ENCODE measurements at places on chromosomes 3 and 15. TPM values are rescaled to one million over a fixed set of nuclear protein-coding genes. Genes with fewer than 3 reads are reported as not detected.

DNA sequence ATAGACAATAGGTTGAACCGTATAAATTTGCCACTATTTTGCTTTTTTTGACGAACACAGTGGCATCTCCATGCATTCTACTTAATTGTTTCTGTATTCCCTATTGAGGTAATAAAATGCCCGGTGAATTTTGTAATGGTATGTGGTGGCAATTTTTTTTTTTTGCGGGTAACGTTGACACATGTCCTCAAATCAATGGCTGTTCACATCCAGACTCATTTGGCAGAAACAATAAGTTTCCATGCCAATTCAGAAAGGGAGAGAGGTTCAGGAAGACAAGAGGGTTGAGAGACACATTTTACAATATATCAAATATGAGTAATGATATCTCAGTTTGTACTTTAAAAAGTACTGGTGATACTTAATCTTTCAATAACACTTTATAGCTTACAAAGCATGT lies 463.9 kb downstream of the WDR72 start:
- no peak for DNase-seq

DNA sequence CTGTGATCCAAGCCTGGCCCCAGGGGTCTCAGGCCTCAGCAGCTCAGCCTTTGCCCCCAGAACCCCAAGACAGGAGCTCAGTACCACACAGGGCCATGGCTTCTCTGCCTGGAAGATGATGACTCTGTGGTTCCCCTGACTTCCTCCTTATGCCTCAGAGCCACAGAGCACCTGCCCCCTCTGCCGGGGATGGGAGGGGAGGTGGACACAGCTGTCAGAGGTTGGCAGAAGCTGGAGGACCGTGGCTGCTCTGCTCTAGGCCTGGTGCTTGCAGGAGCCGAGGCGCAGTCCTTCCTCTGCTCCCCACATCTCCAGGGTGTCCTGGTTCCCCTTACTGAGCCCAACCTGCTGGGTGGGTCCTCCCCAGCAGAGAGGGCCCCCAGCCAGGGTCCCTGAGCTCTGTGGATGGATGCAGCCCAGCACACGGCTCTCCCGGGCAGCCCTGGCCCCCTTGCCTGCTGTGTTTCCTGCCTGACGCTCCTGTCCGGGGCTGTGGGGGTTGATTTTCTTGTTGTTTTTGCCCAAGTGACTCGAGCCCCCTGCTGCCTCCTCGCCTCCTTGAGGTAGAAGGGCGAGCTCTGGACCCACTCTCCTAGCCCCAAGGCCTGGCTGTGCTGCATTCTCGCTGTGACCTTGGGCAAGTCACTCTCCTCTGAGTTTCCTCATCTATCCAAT lies 36.6 kb downstream of the PSTPIP1 start:
- peak; percentile 27 for DNase-seq

ADAMTS9 gene
- total RNA-seq = not detected

GRCh38 chr15:62828364-62828763 lies 214.2 kb upstream of the TPM1 start:
- DNase-seq = no peak

RARB gene
- total RNA-seq = not detected

MYO5C gene
- total RNA-seq = 0.45 TPM

GRCh38 chr3:39108200-39108710 lies 775 bp downstream of the TTC21A start:
- peak; percentile 73 for DNase-seq

DNA sequence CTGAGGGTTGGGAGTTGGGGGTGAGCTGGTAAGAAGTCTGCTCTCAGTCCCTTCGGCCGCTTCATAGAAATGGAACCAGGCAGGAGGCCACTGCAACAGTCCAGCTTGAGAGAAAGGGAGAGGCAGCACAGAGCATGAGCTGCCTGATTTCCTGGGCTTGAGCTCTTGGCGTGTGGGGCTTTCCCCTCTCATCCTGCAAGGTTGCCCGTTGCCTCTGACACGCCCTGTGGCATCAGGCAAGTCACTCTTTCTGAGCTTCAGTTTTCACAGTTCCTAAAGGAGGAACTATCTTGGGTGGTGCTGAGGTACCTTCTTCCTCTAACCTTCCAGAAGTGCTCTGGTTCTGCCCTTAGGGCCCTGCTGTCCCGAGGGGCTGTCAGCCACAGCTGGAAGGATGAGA lies 4.9 kb downstream of the MESP2 start:
- no peak for DNase-seq

DNA sequence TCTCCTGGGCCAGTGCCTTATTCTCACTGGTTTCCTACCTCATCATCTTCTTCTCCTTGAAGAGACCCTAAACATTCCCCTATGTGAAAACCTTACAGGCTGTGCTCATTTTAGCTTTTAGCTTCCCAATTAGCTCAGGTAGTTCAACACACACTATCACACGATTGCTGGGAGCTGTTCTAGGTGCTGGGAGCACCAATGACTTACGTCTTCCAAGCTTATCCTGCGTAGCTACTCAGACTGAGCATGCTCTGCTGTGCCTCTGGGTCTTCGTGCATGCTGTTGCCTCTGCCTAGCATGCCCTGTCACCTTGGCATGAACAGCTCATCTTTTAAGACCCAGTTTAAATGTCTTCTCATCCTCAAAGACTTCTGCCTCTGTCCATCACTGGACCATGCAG lies 55.7 kb upstream of the APEH start:
- no peak for DNase-seq

GRCh38 chr3:156551261-156551660 lies 3.7 kb downstream of the SSR3 start:
- DNase-seq = no peak

DNA sequence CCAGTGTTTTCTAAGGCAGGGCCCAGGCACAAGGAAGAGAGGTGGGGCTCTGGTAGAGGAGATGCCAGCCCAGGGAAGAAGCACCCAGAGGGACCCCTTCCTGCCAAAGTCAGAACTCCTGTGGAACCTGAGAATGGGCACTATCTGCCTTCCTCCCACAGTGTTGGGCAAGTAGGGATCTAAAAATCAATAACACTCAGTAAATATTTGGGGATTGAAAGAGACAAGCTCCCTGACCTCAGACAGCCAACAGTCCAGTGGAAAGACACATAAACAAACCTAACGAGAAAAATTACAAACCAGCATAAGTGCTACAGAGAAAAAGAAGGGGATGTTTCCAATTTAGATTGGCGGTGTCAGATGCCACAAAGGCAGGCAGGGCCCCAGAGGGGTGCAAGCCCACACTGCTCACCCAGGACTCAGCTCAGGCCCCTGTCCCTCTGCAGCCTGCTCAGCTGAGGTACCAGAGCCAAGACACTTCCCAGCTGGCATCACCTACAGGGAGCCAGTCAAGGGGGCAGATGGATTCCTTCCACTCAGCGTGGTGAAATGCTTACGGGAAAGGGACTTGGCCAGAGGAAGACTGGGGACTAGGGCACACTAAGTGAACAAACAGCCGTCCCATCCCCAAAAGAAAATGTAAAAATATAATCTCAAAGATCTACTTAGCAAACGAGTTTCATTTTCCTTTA lies 15.9 kb downstream of the ADCY5 start:
- no peak for DNase-seq

DNA sequence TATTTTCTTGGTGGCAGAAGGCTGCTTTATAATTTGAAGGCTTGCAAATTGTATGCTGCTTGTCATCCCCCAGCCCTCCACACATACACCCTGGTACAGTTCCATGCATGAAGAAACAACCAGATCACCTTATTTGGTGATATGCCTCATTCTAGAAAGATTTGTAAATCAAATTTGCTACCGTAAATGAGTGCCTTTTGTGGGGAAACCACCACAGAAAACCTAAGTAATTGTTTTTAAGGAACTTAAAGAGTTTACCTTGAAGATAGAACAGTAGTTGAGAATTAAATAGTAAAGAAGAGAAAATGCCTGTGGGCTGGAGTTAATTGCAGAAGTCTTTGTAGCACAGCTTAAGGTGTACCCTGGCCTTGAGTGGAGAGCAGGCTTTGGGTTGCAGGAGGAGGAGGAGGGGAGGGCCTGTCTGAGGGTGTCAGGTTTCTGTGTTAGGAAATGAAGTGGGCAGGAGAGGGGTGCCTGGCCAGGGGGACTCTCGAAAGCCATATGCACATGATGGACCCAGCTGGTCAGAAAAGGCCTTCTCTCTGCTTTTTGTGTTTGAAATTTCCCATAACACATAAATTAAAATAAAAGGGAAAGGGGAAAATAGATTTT lies 6.9 kb downstream of the NIPA2 start:
- no peak for DNase-seq

DNA sequence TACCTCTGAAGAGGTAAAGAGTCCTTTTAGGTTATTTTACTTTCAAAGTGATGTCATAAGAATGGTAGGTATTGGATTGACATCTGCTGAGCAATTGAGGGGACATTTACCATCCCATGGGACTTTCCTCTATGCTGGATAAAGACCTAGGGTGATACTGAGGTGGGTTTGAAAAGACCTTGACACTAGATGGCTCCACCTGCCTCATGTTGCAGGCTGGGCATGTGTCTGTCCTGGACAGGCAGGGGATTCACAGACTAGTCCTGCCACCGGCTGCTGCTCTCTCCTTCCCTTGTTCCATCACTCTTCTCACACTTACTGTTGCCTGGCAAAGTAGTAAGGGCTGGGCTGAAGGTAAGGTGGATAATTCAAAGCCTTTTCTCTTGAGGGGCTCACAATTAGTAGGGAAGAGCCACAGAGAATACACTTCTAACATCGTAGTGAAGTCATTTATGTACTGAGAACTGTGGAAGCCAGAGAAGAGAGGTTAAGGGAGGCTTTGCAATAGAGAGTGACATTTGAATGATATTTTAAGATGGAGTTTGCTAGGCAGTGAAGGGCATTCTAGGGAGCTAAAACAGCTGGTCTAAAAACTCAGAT lies 27.7 kb downstream of the TRAK1 start:
- no peak for DNase-seq
